ENCODE measurements at places on chromosomes 3 and 15. TPM values are rescaled to one million over a fixed set of nuclear protein-coding genes. Genes with fewer than 3 reads are reported as not detected.
A peak's percentile ranks its signal among the peaks of the same experiment; 100 is the strongest.

DNA sequence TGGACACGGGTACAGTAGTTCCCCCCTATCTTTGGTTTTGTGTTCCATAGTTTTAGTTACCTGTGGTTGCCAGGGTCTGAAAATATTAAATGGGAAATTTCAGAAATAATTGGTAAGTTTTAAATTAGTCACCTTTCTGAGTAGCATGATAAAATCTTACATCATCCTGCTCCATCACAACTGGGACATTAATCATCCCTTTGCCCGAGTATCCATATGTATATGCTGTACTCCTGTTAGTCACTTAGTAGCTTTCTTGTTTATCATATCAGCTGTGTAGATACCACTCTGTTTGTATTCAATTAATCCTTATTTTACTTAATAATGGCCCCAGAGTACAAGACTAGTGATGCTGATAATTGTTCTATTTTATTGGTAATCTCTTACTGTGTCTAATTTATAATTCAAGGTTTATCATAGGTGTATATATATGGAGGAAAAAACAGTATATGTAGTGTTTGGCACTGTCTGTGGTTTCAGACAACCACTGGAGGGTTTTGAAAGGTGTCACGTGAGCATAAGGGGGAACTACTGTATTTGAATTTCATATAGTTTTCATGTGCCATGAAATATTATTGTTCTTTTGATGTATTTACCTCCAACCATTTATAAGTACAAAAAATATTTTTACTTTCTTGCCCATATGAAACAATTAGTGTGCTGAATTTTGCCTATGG is 41.4 kb downstream of the CTDSPL2 start:
- no peak for DNase-seq

DNA sequence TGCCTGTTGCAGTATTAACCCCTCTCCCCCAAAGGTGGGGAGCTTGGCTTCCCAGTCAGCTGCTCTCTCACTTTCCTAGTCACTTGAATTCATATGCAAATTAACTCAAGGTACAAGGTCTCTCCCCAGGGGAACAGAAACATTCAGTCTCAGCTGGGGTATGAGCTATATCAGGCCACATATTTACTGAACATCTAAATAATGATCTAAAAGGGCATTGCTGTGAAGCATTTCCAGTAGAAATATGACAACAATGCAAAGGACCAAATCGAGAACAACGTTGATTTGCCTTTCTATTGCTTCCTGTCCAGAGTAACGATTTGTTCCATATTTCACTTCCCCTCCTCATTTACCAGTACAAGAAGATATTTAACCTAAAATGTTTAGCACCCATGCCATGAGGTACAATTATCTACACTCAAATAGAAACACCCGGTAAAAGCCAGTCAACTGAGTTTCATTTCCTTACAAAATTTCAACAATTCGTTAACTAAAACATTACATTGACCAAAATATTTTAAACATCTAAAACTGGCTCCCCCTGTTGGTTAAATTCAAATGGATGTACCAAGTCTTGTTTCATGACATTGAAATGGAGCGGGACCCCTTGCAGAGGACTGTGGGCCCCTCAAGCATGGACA is 36.5 kb upstream of the KLHL6 start:
- peak; percentile 31 for DNase-seq

GRCh38 chr3:194379231-194379630 is 9.7 kb upstream of the LRRC15 start:
- no peak for DNase-seq

GRCh38 chr3:194316918-194317317 is 34.2 kb downstream of the CPN2 start:
- DNase-seq: no peak

GRCh38 chr3:1910322-1910721 is 188.3 kb upstream of the CNTN4 start:
- DNase-seq: no peak

DNA sequence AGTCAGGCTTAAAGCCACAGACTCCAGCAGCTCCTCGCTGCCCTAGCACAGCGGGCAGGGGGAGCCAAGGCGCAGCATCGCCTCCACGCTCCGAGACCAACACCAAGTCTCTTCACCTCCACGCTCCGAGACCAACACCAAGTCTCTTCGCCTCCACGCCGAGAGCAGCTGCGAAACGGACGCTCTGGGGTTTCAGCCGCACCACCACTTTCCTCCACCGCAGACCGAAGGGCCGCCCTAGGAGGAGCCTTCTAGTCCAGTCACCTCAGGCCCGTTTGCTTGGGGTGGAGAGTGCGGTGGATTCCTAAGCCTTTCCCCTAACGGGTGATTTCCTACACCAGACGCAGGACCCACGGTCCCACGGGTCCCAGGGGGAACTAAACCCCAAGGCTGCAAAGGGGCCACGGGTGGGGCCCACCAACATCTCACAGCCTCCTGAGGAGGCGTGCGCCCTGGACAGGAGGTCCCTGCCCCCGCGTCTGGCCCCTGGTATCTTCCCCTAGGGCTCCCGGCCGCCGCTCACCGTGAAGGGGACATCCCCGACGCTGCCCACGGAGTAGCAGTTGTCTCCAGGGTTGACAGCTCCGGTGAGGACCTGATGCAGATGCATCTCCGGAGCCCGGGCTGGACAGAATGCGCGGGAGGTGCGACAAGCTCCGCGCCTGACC is 501 bp downstream of the DMXL2 start:
- DNase-seq: peak; percentile 3

GRCh38 chr3:116863270-116863770 is 153.7 kb downstream of the TUSC7 start:
- no peak for DNase-seq

DNA sequence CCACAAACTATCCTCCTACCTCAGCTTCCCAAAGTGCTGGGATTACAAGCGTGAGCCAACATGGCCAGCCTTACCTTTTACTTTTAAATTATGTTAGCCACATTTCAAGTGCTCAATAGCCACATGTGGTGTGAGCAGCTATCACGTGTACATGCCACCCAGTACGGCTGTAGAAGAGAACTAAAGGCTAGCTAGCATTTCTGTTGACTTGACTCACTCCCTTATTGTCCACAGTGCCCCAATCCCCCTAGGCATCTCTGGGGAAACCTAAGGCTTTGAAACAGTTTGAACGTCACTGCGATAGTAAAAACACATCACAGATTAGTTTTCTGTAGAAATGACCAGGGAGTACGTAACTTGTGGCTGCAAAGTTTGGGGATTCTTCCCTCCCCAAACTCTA is 12.0 kb downstream of the C15orf40 start:
- DNase-seq: no peak

GRCh38 chr3:167148136-167148535 is 232.0 kb downstream of the ZBBX start:
- DNase-seq: no peak

DNA sequence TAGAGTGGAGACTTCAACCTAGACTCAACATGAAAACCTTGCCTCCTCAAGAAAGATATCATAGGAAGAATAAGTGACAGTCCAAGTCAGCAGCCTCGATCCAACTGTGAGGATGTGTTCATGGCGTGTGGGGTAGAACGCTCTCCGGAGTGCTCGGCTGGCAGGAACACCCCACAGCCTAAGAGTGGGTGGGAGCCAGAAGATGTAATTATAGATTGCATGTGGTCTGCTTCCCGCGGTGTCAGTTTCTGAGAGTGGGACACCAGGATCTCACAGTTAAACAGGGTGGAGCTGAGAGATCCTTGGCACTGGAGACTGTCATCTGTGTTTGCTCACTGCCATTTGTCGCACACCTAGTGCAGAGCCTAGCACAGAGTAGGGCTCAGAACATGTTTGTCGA is 158.0 kb downstream of the CTNNB1 start:
- DNase-seq: no peak

DNA sequence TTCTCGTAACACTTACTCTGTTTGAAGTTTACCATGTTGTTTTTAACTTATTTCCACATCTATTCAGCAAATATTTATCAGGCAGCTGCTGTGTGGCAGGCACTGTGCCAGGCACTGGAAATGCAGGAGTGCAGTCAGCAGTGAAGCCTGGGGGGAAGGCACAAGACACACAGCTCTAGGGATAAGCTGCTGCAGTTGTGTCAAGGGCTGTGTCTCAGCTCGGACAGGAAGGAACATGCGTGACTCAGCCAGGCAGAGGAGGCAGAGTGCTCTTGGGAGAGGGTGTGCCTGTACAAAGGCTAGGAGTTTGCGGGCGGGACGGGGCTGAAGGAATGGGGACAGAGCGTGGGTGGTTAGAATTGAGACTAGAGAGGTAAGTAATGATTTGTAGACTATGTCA is 24.7 kb downstream of the LYSMD4 start:
- no peak for DNase-seq

- DNase-seq: no peak
Measured at GRCh38 chr15:39180483-39180933, 400.4 kb upstream of the THBS1 start.

GRM2 gene
- 2.9 TPM for total RNA-seq

PLSCR5 gene
- total RNA-seq: not detected

GASK1A gene
- total RNA-seq: 0.14 TPM

All from naive thymus-derived CD8-positive, alpha-beta T cell (primary cell).